Activated T-cell treated with anti-CD3 and anti-CD28 coated beads, Interleukin-2, amount 50 U/mL, for 72 hours (primary cell): ENCODE measurements at places on chromosomes 13 and 19. TPM values are rescaled to one million over a fixed set of nuclear protein-coding genes. Genes with fewer than 3 reads are reported as not detected.

DNA sequence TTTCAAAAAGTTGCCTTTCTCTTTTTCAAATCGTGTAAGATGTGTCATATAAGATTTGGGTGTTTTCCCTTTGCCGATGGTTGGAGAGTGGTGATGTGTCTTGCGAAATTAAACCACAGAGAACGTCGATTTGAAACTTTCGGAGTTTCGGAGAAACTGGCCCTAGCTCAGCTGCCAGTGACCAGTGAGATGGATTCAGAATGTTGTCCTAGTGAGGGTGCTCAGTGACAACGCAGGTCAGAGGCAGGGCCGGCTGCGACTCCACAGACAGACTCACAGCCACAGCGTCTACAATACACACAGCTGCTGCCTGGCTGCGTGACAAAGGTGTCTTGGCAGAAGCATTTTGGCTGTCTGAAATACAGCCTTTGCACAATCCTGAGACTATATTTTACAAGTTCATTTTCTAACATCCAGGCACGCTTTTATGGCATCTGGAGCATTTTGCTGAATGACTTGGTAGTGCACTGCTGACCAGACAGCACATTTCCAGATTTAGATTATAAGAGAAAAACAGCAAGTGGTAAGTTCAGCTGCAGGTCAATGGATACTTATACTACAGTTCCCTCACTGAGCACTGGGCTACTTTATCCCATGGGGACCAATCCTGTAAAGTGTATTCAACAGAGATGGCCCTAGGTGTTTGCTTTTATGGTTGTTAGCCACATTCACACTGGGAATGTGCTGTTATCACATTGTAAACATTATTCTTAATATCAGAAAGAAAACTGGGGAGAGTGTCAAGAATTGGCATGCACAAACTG lies 207.5 kb downstream of the KCNRG start:
- H3K27ac ChIP-seq, result no peak overlapping the region
- DNase-seq, result no peak
- H3K4me1 ChIP-seq, result peaks cover 48% of the 10 kb centered on the region
- H3K36me3 ChIP-seq, result no peaks in the 10 kb centered on the region
- peaks cover 73% of the 10 kb centered on the region for H3K27me3 ChIP-seq

DNA sequence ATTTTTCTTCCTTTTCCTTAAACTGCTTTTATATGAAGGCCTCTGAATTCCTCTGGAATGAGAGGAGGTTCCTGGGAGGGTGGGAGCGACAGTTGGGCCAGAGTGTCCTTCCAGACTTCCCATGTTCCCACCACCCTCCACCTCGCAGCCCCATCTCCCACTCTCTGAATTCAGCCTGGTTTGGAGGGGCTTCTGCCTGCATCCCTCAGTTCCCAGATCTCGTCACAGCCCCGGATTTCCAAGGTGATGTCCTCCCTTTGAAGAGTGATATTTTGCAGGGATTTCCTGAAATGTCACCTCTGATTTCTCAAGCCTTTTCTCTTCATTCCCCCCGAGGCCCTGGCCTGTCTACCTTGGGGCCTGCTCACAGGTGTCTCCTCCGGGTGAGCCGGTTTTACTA lies 16.7 kb upstream of the SLC7A9 start:
- H3K4me3 ChIP-seq, result no peak overlapping the region
- peaks cover 5% of the 10 kb centered on the region for H3K36me3 ChIP-seq
- no peaks in the 10 kb centered on the region for H3K4me1 ChIP-seq
- H3K27me3 ChIP-seq, result no peaks in the 10 kb centered on the region
- no peak overlapping the region for H3K27ac ChIP-seq
- no peak for DNase-seq

- peaks cover 41% of the 10 kb centered on the region for H3K4me1 ChIP-seq
- H3K36me3 ChIP-seq, result peaks cover 26% of the 10 kb centered on the region
- H3K27me3 ChIP-seq, result no peaks in the 10 kb centered on the region
- peak overlapping the region; percentile 88 for H3K27ac ChIP-seq
Measured at GRCh38 chr13:48975101-48975855, 434 bp upstream of the FNDC3A start.

DNA sequence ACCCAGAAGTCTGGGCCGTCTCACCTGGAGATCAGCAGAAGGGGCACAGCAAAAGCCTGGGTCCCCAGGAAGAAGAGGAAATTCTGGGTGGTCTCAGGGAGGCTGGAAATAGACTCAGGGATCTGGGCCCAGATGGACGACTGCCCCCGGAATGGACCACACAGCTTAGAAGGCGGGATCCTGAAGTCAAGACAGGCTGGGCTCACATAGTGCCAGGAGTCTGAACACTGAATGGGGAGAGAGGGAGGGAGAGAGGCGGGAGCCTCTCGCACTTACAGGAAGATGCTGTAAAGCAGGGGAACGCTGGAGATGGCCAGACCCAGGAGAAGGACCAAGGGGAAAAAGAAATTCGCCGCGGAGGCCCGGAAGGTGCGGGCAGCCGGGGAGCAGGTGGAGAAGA lies 1.3 kb upstream of the LENG1 start:
- no peak overlapping the region for H3K27ac ChIP-seq
- peaks cover 62% of the 10 kb centered on the region for H3K4me1 ChIP-seq
- peaks cover 19% of the 10 kb centered on the region for H3K27me3 ChIP-seq
- peak overlapping the region; percentile 98 for H3K4me3 ChIP-seq
- peaks cover 12% of the 10 kb centered on the region for H3K36me3 ChIP-seq

DNA sequence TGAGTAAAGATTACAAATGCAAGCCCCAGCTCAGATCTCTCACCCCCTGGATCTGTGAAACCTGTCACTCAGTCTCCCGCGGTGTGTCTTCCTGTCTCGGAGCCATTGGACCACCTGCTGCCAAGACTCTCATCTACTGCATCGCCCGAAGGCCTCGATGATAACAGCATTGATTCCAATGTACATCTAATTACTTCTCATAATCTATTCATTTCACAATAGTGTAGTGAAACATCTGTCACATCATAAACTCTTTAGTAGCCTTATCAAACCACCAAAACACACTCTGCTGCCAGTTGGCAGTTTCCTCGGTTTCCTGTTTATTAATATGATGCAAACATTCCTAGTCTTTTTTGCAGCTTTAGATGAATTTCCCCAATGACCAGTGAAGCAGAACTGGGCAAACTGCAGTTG lies 220.3 kb downstream of the POU4F1 start:
- no peak overlapping the region for H3K4me3 ChIP-seq
- no peaks in the 10 kb centered on the region for H3K27me3 ChIP-seq
- no peak overlapping the region for H3K27ac ChIP-seq
- no peaks in the 10 kb centered on the region for H3K36me3 ChIP-seq
- H3K4me1 ChIP-seq, result no peaks in the 10 kb centered on the region

- H3K36me3 ChIP-seq, result no peaks in the 10 kb centered on the region
- no peak overlapping the region for H3K4me3 ChIP-seq
- no peak overlapping the region for H3K27ac ChIP-seq
- H3K27me3 ChIP-seq, result no peaks in the 10 kb centered on the region
- DNase-seq, result no peak
- peaks cover 14% of the 10 kb centered on the region for H3K4me1 ChIP-seq
Measured at GRCh38 chr13:105904034-105904742, 631.3 kb downstream of the EFNB2 start.

GRCh38 chr13:27011661-27012060 lies 159.9 kb downstream of the USP12 start:
- no peak overlapping the region for H3K27ac ChIP-seq
- peaks cover 9% of the 10 kb centered on the region for H3K4me1 ChIP-seq
- H3K27me3 ChIP-seq, result peaks cover 24% of the 10 kb centered on the region
- no peaks in the 10 kb centered on the region for H3K36me3 ChIP-seq
- no peak for DNase-seq

- H3K4me3 ChIP-seq, result no peak overlapping the region
- no peaks in the 10 kb centered on the region for H3K36me3 ChIP-seq
- peaks cover 7% of the 10 kb centered on the region for H3K27me3 ChIP-seq
- no peak for DNase-seq
- H3K27ac ChIP-seq, result no peak overlapping the region
Measured at GRCh38 chr13:101611491-101612475, 159.3 kb downstream of the ITGBL1 start.

DNA sequence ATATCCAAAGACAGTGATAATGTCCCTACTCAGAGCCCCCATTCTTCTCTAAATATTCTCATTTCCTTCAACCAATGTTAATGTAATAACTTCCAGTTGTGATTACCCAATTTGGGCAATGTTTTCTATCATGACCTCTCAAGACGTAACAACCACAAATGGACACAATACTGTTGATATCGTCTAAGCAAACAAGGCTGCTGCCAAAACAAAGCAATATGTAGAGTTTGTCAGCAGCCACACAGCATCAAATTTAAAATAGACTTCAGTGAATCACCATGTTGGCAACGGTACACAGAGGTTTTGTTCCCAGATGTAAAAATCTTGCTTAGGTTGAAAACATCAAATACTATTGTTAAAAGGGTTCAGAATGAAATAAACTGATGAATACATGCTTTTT lies 205.1 kb downstream of the DACH1 start:
- H3K27me3 ChIP-seq, result no peaks in the 10 kb centered on the region
- no peaks in the 10 kb centered on the region for H3K4me1 ChIP-seq
- no peaks in the 10 kb centered on the region for H3K36me3 ChIP-seq
- H3K27ac ChIP-seq, result no peak overlapping the region
- no peak overlapping the region for H3K4me3 ChIP-seq

GRCh38 chr19:43644181-43644580 lies 4.5 kb upstream of the CADM4 start:
- peaks cover 4% of the 10 kb centered on the region for H3K36me3 ChIP-seq
- DNase-seq, result no peak
- H3K4me1 ChIP-seq, result peaks cover 8% of the 10 kb centered on the region
- H3K4me3 ChIP-seq, result no peak overlapping the region

GRCh38 chr13:56670563-56670962 lies 470.2 kb upstream of the PRR20A start:
- H3K4me1 ChIP-seq, result no peaks in the 10 kb centered on the region
- no peaks in the 10 kb centered on the region for H3K27me3 ChIP-seq
- no peak for DNase-seq
- H3K4me3 ChIP-seq, result no peak overlapping the region
- H3K36me3 ChIP-seq, result peaks cover 2% of the 10 kb centered on the region

DNA sequence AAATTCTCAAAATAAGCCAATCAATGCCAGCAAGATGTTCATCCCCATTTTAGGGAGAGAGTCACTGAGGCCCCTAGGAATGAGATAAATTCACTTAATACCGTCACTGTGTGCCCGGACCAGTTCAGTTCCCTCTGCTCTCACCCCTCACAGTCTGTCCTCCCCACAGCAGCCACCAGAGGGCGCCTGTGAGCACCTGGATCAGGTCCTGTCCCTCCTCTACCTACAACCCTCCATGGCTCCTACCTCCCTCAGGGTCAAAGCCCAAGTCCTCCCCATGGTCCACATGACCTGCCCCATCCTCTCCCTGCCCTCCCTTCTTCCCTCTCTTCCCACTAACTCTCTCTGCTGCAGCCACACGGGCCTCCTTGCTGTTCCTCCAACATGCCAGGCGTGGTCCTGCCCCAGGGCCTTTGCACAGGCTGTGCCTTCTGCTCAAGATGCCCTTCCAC lies 42.0 kb upstream of the NFIC start:
- DNase-seq, result peak; percentile 80
- no peaks in the 10 kb centered on the region for H3K36me3 ChIP-seq
- H3K4me1 ChIP-seq, result no peaks in the 10 kb centered on the region
- H3K27me3 ChIP-seq, result peaks cover 22% of the 10 kb centered on the region
- no peak overlapping the region for H3K4me3 ChIP-seq

DNA sequence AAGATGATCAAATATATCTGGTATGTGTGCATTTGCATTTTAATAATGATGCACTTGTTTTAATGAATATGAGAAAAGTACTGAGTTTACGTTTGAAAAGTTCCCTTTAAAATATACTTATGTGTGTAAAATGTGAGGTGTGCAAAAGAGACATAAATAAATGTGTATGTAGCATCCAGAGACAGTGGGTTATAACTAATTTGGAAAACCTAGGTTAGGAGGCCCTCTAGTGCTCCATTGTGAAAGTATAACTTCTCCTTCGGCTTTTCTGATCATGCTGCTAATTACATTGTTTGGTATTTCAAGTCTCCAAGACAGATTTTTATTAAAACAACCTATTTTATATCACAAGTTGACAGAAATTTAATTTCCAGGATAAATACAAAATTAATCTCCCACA lies 30.1 kb downstream of the SCEL start:
- no peak for DNase-seq
- H3K36me3 ChIP-seq, result no peaks in the 10 kb centered on the region
- H3K27me3 ChIP-seq, result peaks cover 5% of the 10 kb centered on the region
- no peak overlapping the region for H3K4me3 ChIP-seq

DNA sequence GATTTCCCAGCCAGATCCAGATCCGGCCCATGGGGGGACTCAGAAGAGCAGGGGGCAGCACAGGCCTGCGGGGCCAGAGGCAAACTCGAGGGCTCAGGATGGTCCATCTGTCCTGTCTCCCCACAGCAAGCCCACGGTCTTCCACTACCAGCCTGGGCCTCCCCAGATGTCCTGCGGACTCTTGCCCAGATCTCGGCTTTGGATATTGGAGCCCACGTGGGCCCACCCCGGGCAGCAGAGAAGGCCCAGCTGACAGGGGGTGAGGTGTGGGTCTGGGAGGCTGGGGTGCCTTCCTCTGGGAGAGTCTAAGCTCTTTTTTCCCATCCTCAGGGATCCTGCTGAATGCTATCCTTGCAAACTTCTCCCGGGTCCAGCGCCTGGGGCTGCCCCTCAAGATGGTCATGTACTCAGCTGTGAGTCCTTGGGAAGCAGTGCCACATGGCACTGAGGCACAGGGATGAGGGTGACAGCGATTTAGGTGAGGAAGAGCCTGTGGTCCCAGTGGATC lies 3.4 kb downstream of the ACP4 start:
- DNase-seq, result no peak
- H3K4me3 ChIP-seq, result no peak overlapping the region
- no peaks in the 10 kb centered on the region for H3K4me1 ChIP-seq

- H3K36me3 ChIP-seq, result no peaks in the 10 kb centered on the region
- peaks cover 6% of the 10 kb centered on the region for H3K4me1 ChIP-seq
- no peak overlapping the region for H3K4me3 ChIP-seq
Measured at GRCh38 chr13:21894703-21895699, 224.1 kb downstream of the FGF9 start.

GRCh38 chr19:9073806-9074205 lies 13.1 kb upstream of the OR1M1 start:
- no peak overlapping the region for H3K27ac ChIP-seq
- H3K4me3 ChIP-seq, result no peak overlapping the region
- no peaks in the 10 kb centered on the region for H3K27me3 ChIP-seq
- H3K4me1 ChIP-seq, result no peaks in the 10 kb centered on the region
- DNase-seq, result no peak

GRCh38 chr13:49840266-49840665 lies 47.8 kb upstream of the KPNA3 start:
- DNase-seq, result no peak
- no peak overlapping the region for H3K4me3 ChIP-seq
- no peaks in the 10 kb centered on the region for H3K27me3 ChIP-seq
- no peaks in the 10 kb centered on the region for H3K4me1 ChIP-seq
- H3K27ac ChIP-seq, result no peak overlapping the region

The WDR88 gene
- total RNA-seq, result not detected

The PLVAP gene
- not detected for total RNA-seq

The PABPC3 gene
- total RNA-seq, result 0.58 TPM

The IZUMO2 gene
- not detected for total RNA-seq

The ZNF93 gene
- 23.5 TPM for total RNA-seq

The KLK14 gene
- 0.69 TPM for total RNA-seq

The LGALS7B gene
- not detected for total RNA-seq
